ENCODE measurements at places on chromosomes 3 and 15.

GRCh38 chr3:194680888-194681615 is 4.6 kb upstream of the FAM43A start:
- no peak for DNase-seq

GRCh38 chr3:178062126-178062525 is 474.1 kb upstream of the KCNMB2 start:
- DNase-seq, result no peak

DNA sequence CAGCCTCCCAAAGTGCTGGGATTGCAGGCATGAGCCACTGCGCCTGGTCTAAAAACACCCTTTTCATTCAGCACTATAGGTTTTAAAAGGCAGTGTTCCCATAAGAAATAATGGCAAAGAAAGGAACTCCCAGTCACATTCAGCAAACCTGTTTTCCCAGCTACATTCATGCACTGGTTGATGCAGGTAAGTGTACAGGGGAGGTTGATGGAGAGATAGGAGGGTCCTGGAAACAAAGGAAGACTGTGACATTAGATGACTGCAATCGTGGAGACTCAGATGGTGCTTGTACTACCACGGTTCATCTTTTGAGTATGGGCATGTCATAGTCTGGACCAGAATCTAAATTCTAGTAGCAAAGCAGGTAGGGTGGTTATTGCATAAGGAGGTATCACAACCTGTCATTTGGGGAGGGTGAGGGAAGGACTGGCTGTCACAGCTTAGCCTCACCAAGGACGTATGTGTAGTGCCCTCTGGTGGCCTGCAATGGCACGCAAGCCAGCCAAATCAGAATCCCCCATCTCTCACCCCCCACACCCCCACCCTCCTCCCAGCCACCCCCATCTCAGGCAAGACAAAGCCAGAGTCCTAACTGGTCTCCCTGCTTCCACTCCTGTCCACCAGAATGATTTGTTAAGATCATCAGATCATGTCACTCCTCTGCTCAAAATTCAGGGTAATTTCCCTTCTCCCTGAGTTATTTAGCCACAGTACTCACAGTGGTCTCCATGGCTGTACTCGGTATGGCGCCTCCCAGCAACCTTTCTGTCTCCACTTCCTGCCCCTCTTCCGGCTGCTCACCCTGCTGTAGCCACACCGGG is 28.8 kb upstream of the UBL7 start:
- DNase-seq, result peak; percentile 44

DNA sequence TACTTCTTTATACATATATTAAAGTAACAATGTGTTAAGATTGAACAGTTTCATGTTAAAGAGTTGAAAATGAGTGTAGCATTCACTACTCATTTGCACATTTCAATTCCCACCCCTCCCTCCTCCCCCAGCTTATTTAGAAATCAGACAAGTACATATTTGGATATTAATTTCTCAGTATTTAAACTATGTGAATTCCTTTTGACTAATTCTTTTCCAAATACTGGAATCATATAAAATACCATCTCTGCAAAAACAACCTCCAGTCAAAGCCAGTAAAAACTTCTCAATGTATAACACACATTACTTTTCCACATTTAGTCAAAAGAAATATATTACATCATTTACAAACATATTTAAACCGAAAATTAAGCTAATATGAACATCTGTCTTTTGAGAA is 25.5 kb upstream of the SHC4 start:
- DNase-seq, result peak; percentile 26

- DNase-seq, result no peak
Measured at GRCh38 chr3:81516042-81516441, 245.4 kb downstream of the GBE1 start.

GRCh38 chr15:74631935-74632560 is 16.4 kb downstream of the CLK3 start:
- peak; percentile 40 for DNase-seq

DNA sequence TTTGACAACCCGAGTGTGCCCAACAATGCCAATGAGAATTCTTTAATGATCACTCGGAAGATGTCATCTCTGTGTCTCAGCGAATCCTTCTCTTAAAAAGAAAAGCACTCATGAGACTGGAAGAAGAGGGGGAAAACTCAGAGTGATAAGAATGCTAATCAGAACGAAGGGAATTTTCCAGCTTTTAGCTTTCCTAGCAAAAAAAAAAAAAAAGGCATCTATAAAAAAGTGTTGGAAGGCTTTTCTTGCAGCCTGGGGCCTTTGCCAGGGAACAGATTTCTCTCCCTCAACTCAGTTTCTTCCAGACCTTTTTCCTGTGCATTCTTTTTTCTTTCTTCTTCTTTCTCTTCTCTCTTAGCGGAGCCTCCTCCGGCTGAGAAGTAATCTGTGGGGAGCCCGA is 80.5 kb upstream of the NEO1 start:
- DNase-seq, result no peak

GRCh38 chr3:47117807-47118364 is 46.0 kb downstream of the SETD2 start:
- DNase-seq, result no peak

- no peak for DNase-seq
Measured at GRCh38 chr3:126039870-126040269, 44.1 kb downstream of the SLC41A3 start.

- DNase-seq, result no peak
Measured at GRCh38 chr15:77734306-77734705, 101.6 kb upstream of the LINGO1 start.

GRCh38 chr3:192307631-192308030 is 419.7 kb downstream of the FGF12 start:
- peak; percentile 14 for DNase-seq

DNA sequence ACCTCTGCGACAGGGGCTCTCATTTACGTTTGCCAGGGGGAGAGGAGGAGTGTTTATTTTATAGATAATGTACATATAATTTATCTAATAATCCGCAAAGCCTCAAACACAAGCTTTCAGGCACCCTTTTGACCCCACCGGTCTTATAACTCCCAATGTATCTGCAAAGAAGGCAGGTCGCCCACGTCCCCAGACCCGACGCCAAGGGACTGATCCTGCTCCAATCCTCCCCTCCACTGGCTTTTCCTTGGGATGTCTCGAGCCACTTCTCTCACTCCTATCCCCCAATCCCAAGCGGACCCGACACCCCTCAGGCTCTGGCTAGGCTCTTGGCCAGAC is 452 bp downstream of the DCP1A start:
- DNase-seq, result no peak

GRCh38 chr3:128290484-128290883 is 137.2 kb downstream of the EEFSEC start:
- no peak for DNase-seq

- DNase-seq, result no peak
Measured at GRCh38 chr3:29353807-29354206, 72.9 kb downstream of the RBMS3 start.

DNA sequence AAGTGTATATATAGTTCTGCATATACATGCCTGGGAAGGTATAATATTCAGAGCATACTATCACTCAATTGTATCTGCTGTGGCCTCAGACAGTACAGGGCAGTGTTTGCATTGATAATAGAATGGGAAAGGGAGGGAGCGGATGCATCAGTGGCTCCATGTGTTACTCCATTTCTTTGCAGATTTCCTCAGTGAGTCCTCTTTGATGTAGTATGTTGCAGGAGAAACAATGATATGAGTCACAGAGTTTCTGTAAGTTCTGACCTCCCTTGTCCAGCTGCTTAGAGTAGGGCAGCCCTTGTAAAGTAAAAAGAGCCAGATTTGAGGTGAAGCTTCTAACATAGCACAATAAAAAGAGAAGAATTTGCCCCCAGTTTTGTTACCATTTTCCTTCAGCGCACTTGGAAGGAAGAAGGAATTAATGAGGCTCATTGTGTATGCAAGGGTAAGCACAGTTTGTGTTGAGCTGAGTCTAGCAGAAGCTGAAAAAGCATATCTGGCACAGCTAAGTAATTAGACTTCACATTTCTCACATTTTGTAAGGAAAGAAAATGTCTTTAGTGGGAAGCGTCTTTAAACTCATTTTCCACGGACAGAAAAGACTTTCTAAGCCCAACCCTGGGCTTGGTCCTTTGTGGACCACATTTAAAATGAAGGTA is 555.8 kb upstream of the IL12A start:
- DNase-seq, result peak; percentile 8

- no peak for DNase-seq
Measured at GRCh38 chr15:29141308-29142128, 128.1 kb downstream of the NSMCE3 start.

GRCh38 chr3:106229495-106230278 is 360.9 kb upstream of the CBLB start:
- DNase-seq, result no peak

GRCh38 chr3:167714871-167715270 is 19.8 kb downstream of the PDCD10 start:
- no peak for DNase-seq

DNA sequence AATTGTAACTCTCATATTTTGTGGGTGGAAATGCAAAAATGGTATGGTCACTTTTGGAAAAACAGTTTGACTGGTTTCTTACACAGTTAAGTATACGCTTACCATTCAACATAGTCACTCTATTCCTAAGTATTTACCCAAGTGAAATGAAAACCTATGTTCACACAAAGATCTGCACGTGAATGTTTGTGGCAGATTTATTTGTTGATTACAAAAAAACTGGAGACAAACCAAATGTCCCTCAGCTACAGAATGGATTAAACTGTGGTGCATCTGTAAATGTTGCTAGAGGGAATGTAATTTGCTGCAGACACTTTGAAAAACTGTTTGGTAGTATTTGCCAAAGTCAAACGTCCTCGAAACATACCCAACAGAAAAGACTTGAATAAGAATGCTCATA is 29.3 kb downstream of the ACKR2 start:
- no peak for DNase-seq

DNA sequence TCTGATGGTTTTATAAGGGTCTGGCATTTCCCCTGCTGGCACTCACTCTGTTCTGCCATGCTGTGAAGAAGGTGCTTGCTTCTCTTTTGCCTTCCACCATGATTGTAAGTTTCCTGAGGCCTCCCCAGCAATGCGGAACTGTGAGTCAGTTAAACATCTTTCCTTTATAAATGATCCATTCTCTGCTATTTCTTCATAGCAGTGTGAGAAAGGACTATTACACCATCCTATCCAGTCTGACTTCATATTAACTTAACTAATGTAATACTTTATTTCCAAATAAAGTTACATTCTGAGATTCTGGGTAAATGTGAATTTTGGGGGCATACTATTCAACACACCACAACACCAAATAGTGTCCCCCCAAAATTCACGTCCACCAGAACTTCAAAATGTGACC is 22.2 kb upstream of the MAP3K13 start:
- no peak for DNase-seq

DNA sequence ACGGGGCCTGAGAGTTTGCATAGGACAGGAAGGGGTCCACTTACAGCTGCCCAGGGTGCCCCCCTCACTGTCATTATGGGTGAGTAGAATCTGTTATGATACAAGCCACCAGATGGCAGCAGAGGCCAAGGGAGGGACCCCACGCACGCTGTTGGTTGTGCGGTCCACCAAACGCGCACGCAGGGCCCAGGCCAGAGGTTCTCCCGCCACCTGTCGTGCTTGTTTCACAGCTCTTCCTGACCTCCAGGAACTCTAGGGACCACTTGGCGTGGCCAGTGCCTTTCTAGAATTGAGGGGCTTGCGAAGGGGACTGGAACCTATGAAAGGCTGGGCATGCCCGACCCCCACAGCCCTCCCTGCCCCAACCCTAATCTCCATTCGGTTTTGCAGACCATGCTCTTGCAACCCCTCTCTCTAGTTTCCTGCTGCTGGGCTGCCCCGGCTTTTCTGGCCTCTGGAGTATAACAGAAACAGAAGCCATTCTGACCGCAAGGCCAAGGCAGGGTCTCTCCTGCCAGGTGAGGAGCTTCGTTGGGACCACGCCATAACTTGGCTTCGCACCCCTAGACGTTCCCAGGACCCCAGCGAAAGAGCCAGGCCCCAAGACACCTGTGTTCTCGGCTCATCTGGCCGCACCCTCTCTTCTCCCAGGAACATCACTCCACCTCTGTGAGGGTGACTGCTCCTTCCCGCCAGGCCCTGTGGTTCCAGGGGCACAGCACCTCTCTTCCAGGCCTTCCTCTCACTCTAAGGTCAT is 46.0 kb downstream of the ALDH1L1 start:
- peak; percentile 43 for DNase-seq

- DNase-seq, result no peak
Measured at GRCh38 chr15:42279234-42279723, 6.0 kb upstream of the TMEM87A start.

DNA sequence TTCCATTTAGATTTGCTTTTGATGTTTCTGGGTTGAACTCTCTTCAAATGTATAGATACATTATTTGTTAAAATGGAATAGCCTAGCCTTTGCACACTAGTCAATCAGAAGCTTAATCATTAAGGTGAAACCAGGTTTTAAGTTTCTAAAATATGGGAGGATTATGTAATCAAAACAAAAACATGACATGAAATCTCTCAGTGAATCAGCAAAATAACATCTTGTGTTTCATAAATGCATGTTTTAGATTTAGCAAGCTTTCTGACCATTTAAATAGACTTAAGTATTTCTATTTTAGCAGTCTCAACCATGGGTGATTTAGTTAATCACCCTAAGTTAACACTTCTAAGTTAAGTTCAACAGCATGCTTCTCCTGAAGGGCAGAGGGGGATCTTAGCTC is 11.3 kb downstream of the GTF2E1 start:
- no peak for DNase-seq

GRCh38 chr3:65400899-65401298 is 637.8 kb downstream of the MAGI1 start:
- DNase-seq, result no peak

All from fibroblast of upper back skin (primary cell).